ENCODE measurements at places on chromosomes 5 and 9. TPM values are rescaled to one million over a fixed set of nuclear protein-coding genes. Genes with fewer than 3 reads are reported as not detected.

The KCTD16 gene
- total RNA-seq = 0.11 TPM

The FYB1 gene
- total RNA-seq = not detected

The SERF1A gene
- total RNA-seq = 16.2 TPM

The AK6 gene
- total RNA-seq = 40.8 TPM

The CLIC3 gene
- 0.29 TPM for total RNA-seq

The MAMDC4 gene
- 9.2 TPM for total RNA-seq

Data from H9 (cell line).